ENCODE measurements at places on chromosomes 2 and 18.

DNA sequence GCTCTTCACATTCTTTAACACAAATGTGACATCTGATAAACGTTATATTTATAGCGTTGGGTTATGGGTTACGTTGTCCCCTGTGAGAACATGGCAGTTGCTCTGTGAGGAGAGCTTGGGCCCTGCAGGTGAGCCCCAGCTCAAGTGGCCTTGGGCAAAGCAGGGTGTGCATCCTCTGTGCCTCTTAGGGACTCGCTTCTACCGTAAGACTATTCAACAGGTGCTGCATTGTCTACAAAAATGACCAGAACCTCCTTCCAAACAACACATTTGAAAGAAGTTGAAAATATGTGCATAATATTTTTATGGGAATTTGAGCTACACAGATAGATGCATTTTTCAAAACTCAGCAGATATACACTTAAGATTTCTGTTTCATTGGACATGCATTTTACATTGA, 16.4 kb upstream of the CHMP1B start:
- DNase-seq, result no peak

GRCh38 chr2:2856723-2857415, 520.7 kb downstream of the EIPR1 start:
- DNase-seq, result no peak

DNA sequence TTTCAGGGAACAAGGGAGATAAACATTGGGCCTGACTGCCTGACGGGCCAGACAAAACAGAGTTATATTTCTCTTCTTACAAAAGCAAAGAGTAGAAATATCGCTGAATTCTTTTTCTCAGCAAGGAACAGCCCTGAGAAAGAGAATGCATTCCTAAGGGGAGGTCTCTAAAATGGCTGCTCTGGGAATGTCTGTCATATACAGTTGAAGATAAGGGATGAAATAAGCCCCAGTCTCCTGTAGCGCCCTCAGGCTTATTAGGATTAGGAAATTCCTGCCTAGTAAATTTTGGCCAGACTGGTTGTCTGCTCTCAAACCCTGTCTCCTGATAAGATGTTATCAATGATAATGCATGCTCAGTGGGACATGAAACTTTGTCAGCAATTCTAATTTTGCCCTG, 134.9 kb upstream of the CNTNAP5 start:
- DNase-seq, result no peak

GRCh38 chr2:204108781-204109295, 172.3 kb downstream of the ICOS start:
- DNase-seq, result peak; percentile 35

DNA sequence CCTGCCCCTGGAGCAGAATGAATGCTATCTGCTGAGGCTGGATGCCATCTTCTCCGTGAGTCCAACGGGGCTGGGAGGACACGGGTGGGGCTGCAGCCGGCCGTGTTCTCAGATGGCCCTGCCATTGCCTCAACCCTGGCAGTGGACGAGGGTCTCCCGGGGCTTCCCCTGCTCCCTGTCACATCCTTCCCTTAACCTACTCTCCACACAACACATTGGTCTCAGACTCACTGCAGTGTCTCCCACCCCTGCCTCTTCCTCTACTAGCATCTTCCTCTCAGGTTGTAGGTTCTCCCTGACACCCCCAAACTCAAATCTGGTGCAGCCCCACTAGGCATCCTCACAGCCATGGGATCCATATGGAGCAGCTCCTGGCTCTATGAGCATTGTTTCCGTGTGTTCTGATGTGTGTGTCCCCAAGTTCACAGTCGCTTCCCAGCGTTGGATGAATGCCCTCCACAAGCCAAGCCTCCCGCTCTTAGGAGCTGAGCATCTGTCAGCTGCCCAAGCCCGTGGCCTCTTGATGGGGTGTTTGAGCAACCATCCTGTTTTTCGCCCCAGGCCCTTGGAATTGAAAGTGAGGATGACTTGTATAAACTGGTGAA, 27.8 kb downstream of the OTOF start:
- no peak for DNase-seq

DNA sequence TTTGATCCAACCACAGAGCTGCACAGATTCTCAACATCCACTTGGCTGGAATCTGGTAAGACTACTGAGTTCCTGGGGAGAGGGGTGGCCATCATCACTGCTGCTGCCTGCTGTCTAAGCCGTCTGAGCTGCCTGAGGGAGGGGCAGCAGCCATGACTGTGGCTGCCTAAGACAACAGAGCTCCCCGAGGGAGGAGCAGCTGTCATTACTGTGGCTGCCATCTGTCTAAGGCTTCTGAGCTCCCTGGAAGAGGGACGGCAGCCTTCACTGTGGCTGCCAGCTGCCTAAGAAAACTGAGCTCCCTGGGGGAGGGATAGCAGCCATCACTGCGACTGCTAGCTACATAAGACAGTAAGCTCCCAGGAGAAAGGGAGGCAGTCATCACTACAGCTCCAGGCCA, 584.4 kb downstream of the NR4A2 start:
- no peak for DNase-seq

GRCh38 chr2:21819454-21819853, 695.7 kb downstream of the TDRD15 start:
- DNase-seq, result no peak

DNA sequence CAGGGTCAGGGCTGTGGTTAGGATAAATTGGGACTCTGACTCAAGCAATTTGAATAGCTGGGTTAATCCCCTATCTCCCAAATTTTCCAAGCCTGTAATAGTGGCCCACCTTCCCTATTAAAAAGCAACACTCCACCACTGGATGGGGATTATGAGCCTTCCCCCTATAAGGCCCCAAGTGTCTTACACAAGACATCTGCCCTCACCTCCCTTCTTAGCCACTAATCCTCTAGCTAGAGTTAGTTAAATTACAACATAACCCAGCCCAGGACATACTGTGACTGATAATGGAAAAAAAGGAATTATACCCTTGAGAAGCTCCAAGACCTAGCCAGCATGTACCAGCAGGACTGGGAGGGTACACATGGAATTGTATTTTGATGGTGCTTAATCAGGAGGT, 190.4 kb downstream of the NRP2 start:
- DNase-seq, result no peak

GRCh38 chr2:18378020-18378653, 182.3 kb downstream of the RDH14 start:
- peak; percentile 10 for DNase-seq

DNA sequence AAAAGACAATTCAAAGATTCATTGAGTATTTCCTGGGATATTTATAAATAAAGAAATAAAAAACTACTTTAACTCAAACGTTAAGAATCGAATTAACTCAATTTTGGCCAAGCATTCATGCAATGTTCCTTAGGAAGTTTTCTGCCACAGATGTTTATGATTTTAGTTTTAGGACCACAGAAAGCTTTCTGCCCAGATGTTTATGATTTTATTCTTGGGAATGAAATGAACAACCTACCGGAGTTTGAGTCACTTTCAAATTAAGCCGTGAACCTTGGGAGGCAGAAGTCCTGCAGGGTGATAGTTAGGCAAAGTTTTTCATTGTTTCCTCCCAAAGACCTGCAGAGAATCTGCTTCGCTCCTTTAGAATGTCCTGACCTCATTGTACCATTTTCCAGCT, 34.7 kb upstream of the MBP start:
- no peak for DNase-seq
